ENCODE measurements at places on chromosomes 3 and 15. TPM values are rescaled to one million over a fixed set of nuclear protein-coding genes. Genes with fewer than 3 reads are reported as not detected.

The EFCC1 gene
- 0.42 TPM for total RNA-seq

The EFCAB12 gene
- total RNA-seq: 1.0 TPM

The DLL4 gene
- 0.19 TPM for total RNA-seq

The CCDC71 gene
- total RNA-seq: 16.8 TPM

The OIP5 gene
- 15.3 TPM for total RNA-seq

All from activated T-cell treated with anti-CD3 and anti-CD28 coated beads, Interleukin-2, amount 50 U/mL, for 72 hours (primary cell).